Gastrocnemius medialis (tissue), 4 donors: ENCODE measurements at places on chromosomes 3 and 15. TPM values are rescaled to one million over a fixed set of nuclear protein-coding genes. Genes with fewer than 3 reads are reported as not detected.

CCK gene
- 1.1 TPM for total RNA-seq

CLDN11 gene
- 0.97 TPM for total RNA-seq

SAMMSON gene
- total RNA-seq: not detected

MTFMT gene
- 34.0 TPM for total RNA-seq

PLAAT1 gene
- total RNA-seq: 19.0 TPM

PRICKLE2 gene
- total RNA-seq: 3.7 TPM

DNASE1L3 gene
- 0.42 TPM for total RNA-seq

EIF5A2 gene
- 9.5 TPM for total RNA-seq

FBXW12 gene
- total RNA-seq: not detected

KIF7 gene
- total RNA-seq: 0.19 TPM

SPATA12 gene
- not detected for total RNA-seq

GP5 gene
- 0.10 TPM for total RNA-seq

ATP10A gene
- total RNA-seq: 0.42 TPM

P2RY12 gene
- 1.1 TPM for total RNA-seq

TIGIT gene
- total RNA-seq: not detected
